Activated T-cell treated with anti-CD3 and anti-CD28 coated beads, Interleukin-2, amount 50 U/mL, for 4 hours (primary cell): ENCODE measurements at places on chromosomes 6 and 20.
A peak's percentile ranks its signal among the peaks of the same experiment; 100 is the strongest.

GRCh38 chr6:41815587-41815986, 28.1 kb downstream of the TOMM6 start:
- DNase-seq: no peak

- no peak for DNase-seq
Measured at GRCh38 chr6:161607696-161608297, 333.9 kb upstream of the AGPAT4 start.

GRCh38 chr6:49025273-49026240, 437.5 kb downstream of the MMUT start:
- DNase-seq: no peak

- DNase-seq: no peak
Measured at GRCh38 chr20:47063407-47063806, 168.8 kb downstream of the EYA2 start.

DNA sequence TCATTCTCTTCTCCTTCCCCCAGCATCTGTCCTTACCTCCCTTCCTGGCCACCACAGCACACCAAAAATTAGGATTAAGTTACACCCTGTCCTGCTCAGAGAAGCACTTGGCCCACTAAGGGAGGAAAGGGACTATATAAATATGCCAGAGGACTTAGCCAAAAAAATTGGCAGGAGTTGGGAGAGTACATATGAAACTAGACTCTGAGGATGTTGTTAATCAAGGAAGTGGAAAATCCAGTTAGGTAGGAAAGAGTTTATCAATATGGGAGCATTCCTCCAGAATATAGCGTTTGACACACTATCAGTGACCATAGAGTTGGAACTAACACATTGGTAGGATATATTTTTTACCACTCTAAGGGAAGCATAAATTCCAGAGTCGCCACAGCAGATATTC, 57.3 kb upstream of the TSHZ2 start:
- no peak for DNase-seq

GRCh38 chr20:8287340-8287739, 155.3 kb downstream of the PLCB1 start:
- DNase-seq: no peak

DNA sequence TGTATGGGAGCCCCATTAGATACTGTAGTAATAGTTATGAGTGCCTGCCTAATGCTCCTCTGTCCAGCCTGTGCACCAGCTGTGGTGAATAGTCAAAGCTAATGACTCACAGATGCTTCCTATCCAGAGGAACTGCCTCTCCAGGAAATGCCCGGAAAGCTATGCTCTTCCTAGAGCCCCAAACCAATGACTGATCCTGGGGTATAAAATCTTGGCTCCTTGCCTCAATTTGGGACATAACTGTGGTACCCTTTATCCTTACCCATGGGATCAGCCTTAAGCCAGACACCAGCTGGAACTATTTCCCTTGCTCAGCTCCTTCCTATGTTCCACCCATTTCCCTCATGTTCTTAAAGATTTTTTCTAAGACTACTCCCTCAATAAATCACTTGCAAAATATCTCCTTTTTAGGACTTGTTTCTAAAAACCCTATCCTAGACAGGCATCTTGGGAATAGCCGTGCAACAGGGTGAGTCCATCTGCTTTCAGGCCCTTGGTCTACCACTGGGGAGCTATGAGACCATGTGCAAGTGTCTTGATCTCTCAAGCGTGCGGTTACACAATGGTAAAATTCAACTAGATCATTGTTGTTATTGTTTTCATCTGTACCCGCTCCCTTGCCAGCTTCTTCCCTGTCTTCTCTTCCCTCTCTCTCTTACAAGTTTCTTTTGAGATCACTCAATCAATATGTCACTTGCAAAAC, 283.7 kb downstream of the BTBD3 start:
- no peak for DNase-seq

- DNase-seq: peak; percentile 23
Measured at GRCh38 chr6:108621117-108621516, 60.4 kb downstream of the FOXO3 start.

DNA sequence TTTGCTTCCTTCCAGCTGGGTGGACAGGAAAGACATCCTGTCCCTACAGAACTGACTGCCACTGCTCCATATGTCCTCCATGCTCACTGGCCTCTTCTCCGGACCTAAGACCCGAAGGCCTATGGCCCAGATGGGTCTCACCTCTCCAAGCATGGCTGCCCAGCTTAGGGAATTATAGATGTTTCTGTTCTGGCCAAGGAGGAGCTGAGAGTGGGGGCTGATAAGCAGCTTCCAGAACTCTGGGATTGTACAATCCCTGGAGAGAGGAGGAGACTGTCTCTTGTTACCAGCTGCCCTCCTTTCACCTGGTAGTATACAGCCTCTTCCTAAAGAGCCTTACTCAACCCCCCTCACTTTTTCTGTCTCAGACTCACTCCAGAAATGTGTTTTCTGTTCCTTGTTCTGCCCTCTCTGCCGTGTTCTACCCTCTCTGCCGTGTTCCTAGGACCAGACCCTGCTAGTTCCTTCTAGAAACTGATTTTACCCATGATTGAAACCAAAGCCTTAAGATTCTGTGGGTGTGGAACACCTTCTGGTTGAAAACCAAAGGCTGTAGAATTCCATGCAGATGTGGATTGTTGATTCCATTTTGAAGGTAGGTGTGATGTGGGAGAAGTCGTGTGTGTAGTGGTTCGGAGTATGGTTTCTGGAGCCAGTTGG, 28.7 kb downstream of the ANKS1A start:
- DNase-seq: no peak

DNA sequence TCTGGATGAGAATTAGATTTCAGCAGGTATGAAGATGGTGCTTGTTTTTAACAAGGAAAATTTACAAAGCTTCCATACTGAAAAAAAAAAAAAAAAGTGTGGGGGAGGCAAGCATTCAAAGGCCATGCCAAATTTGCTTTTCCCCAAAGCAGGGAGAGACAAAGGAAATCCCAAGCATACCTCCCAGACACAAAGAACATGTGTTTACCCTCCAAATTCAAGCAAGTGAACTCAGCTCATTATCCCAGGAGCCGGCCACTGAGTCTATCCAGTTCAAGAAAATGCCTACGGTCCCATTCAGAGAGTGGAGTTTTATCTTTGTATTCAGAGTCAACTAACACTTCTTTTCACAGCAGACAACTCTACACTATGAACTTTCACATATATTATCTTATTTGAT, 102.7 kb upstream of the ID4 start:
- no peak for DNase-seq

DNA sequence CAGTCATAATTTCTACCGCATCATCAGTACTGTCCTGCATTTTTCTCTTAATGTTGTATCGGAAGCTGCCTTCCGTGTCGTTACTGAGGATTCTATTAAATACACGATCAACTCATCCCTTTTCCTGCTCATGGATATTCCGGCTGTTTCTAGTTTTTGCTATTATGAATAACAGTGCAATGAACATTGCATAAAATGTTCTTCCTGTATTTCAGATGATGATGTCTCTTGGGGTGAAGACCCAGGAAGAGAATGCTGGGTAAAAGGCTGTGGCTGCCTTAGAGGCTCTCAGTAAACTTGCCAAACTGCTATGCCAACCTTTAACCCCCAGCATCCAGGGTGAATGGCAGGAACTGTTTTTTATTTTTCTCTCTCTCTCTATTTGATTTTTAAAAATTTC, 24.1 kb upstream of the EPB41L1 start:
- no peak for DNase-seq

DNA sequence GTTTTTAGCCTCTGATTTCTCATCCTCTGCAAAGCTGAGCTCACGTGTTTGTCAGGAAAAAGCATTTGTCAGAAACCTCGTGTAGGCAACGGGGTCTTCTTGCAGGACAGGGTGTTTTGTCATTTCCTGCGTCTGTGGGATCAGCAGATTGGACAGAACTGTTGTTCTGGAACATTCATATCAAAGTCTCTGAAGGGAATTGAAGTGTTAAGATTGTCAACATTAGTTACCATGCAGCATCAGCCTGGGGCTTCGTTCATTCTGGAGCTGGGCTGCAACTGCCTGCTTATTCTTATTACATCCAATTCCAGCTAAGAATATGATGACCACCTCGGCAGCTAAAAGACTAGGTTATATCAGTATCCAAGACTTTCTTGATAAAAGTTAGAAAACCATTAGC, 71.0 kb upstream of the RALGAPA2 start:
- DNase-seq: no peak

DNA sequence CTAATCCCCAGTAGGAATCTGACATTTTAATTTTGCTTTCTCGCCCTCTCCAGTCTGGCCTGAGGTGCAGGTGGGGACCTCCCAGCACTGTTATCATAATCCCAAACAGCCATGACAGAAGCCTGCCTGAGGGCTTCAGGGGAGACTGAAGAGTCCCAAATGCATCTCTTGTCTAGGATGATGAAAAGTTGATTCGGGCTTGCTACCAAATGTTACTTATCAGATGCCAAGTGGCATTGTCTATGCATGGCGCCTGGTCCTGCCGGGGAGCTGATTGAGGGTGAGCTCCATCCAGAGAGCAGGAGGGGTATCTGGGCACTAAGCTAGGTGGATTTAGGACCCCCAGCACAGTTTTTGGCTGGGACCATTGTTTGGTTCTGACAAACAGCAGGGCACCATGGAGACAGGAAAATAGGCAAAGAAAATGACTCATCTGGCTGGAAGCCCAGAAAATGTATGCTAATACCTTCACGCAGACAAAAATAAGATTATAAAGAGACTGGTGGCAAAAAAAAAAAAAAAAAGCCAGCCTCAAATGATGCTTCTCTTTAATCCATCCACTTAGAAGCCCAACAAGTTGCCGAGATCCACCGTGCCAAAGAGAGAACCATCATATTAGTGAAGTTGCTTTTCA, 513.7 kb upstream of the SULF2 start:
- DNase-seq: no peak

- DNase-seq: no peak
Measured at GRCh38 chr6:135063926-135064325, 9.3 kb upstream of the HBS1L start.

DNA sequence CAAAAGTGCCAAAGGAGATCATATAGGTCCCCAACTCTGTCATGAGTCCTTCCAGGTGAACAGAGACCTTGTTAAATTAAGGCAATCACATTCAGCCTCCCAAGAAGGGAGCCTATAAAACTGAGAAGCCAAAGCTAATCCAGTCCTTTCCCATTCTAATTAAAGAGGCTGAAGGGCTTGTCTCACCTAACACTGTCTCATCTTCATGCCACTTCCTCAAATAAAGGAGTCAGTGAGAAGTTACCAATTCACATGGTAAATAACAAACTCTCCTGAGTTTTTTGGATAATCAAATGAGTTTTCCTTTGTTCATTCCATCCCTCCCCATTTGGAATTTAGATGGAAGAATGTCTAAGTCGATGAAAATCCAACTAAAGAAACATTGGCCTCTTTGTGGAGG, 242.8 kb downstream of the UST start:
- DNase-seq: no peak

- DNase-seq: no peak
Measured at GRCh38 chr6:142906945-142907470, 38.0 kb downstream of the HIVEP2 start.

DNA sequence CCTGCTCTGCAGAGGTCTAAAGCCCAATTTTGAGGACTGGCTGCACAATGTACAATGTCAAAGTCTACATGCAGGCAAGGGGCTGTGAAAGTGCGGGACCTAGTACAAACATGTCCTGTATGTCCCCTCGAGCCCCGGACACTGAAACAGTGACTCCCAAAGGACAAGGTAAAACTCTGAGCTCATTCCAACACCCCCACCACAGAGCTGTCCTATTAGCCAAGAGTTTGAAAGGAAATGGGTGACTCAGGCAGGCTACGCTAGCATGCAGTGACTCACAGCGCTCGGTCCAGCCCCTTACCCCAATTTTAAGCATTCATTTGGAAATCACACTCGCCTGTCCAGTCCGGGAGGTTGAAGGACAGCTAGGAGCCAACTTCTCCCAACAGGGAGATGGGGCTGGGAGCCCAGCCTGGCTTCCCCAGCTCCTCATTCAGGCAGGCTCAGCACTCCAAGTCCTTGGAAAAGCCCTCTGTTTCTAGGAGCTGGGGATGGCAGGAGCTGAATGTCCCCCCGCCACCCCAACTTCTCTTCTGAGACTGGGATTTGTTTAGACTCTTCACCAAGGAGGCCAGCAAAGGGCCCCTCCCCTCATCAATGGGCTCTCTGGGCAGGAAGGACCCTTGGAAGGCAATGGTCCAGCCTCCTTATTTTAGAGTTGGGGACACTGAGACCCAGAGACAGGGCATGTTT, 3.9 kb downstream of the SDC4 start:
- DNase-seq: peak; percentile 6

DNA sequence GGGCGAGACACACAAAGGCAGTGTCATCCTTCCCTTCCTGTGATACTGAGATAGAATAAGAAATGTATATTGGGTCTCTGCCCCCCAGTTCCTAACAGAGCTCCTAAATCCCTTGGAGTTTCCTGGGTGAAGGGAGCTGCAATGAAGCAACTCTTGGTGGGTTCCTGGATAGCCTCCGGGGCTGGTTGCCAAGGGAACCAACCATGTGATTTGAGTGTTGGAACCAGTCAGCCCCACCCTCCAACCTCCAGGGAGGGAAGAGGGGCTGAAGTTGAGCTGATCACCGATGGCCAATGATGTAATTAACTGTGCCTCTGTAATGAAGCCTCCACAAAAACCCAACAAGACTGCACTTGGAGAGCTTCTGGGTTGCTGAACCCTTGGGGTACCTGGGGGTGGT, 116.6 kb downstream of the SLC22A3 start:
- DNase-seq: no peak

GRCh38 chr6:149217466-149217888, 100.0 kb upstream of the TAB2 start:
- DNase-seq: no peak

DNA sequence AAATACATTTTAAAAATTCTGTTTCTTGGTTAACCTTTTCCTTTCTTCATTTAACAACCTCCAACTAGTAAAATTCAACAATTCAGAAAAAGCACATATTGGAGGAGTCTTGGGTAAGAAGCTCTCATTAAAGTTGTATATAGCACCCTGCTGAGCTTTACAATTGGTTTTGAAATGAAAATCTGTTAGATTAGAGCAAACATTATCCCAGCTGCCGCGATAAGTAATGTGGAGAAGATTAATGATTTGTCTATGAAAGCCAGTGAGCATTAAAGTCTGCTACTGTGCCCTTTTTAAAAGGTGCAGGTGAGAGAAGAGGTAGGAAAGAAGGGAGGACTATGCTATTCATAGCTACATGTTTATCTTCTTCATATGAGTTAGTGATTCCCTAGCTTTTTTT, 201.5 kb downstream of the ZFAND3 start:
- no peak for DNase-seq

DNA sequence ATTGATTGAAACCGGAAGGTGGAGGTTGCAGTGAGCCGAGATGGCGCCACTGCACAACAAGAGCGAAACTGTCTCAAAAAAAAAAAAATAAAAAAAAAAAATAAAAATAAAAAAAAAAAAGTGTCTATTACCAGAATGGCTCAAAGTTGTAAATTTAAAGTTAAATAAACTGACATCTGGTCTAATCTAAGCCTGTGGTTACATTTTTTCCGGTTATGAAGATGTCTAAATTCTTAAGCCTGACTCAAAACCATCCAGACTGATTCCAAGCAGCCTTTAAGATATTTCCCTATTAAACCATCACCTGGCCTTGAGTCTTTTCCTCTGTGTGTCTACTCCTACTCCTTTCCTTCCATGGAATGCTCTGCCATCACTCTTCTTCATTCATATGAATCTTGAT, 371.7 kb upstream of the RUNX2 start:
- DNase-seq: no peak
